CD8-positive, alpha-beta memory T cell (primary cell): ENCODE measurements at places on chromosomes 7 and 10.
A peak's percentile ranks its signal among the peaks of the same experiment; 100 is the strongest.

- no peak overlapping the region for H3K27ac ChIP-seq
- no peak overlapping the region for H3K4me3 ChIP-seq
- no peak for DNase-seq
- no peaks in the 10 kb centered on the region for H3K4me1 ChIP-seq
- H3K27me3 ChIP-seq, result no peaks in the 10 kb centered on the region
Observed at GRCh38 chr10:1203704-1204103, 147.5 kb downstream of the WDR37 start.

GRCh38 chr7:2927592-2927991 is 83.5 kb upstream of the GNA12 start:
- no peaks in the 10 kb centered on the region for H3K27me3 ChIP-seq
- H3K4me3 ChIP-seq, result no peak overlapping the region
- peak; percentile 21 for DNase-seq
- H3K36me3 ChIP-seq, result peaks cover 36% of the 10 kb centered on the region
- no peaks in the 10 kb centered on the region for H3K4me1 ChIP-seq
- no peak overlapping the region for H3K27ac ChIP-seq

GRCh38 chr7:36100226-36100625 is 52.8 kb upstream of the EEPD1 start:
- no peak overlapping the region for H3K4me3 ChIP-seq
- DNase-seq, result no peak
- H3K27ac ChIP-seq, result no peak overlapping the region

DNA sequence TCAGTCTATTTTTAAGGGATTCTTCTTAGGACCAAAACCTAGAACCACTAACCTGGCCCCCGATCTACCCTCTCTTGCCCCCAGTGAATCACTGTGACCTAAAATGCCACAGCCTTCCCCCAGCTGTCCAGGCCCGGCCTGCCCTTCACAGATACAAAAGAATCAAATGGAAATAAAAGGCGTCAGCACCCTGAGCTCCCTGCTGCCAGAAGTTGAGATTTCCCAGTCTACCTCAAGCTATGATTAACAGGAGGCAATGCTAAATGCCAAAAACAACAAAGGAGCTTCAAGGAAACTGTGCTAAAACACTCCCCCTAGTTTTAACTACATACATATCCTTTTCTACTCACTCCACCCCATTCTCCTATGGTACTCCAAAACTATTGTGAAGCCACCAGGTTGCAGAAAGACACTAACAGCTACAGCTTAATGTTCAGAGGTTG is 67.8 kb downstream of the GSAP start:
- no peaks in the 10 kb centered on the region for H3K27me3 ChIP-seq
- H3K36me3 ChIP-seq, result no peaks in the 10 kb centered on the region
- no peak for DNase-seq
- H3K4me3 ChIP-seq, result no peak overlapping the region

DNA sequence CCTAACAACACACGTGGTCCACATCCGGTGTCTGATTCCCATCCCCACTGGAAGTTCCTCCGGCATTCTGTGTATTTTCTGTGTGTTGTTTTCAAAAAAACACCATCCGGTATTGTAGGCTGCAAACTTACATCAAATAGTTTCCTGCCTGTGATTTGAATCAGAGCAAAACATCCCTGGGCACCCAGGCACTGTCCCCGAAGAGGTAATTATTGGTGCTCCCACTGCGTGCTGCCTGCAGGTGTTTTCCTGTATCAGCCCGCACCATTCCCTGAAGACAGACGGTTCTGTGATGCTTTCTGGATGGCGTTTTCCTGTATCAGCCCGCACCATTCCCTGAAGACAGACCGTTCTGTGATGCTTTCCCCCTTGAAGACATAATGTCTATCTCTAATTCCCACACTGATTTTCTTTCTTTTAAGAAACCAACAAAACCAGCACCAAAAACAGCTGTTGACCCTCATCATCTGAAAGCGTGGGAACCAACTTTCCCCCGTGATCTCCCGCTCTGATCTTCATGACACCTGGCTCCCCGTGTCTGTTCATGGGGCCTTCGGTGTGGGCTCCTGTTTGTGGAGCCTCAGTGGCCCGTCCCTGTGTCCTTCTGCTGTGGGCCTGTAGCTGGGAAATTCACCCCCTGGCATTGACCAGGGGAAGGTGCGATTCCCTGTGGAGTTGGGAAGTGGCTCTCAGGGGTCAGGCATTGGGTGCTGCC is 205.3 kb downstream of the ADARB2 start:
- no peak overlapping the region for H3K4me3 ChIP-seq
- no peak for DNase-seq
- H3K4me1 ChIP-seq, result no peaks in the 10 kb centered on the region
- no peak overlapping the region for H3K27ac ChIP-seq
- H3K36me3 ChIP-seq, result no peaks in the 10 kb centered on the region
- H3K27me3 ChIP-seq, result no peaks in the 10 kb centered on the region

DNA sequence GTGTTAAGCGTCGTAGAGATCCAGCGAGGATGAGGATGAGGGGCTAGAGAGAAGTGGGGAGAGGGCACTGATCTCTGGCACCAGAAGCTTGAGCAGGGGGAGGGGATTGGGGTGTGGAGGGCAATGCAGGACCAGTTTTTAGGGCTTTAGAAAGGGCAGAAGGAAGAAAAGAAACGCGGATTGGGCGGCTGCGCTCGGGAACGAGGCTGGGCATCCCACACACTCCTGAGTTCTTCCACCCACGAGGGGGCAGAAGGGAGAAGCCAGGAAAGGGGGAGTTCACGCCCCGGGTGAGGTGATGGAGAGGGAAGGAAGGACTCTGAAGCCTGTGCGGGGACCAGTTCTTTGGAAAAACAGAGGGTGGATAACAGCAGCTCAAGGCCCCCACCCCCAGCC is 6.1 kb upstream of the VGF start:
- no peak for DNase-seq
- H3K27ac ChIP-seq, result no peak overlapping the region
- no peak overlapping the region for H3K4me3 ChIP-seq
- peaks cover 95% of the 10 kb centered on the region for H3K27me3 ChIP-seq
- peaks cover 57% of the 10 kb centered on the region for H3K4me1 ChIP-seq
- no peaks in the 10 kb centered on the region for H3K36me3 ChIP-seq

DNA sequence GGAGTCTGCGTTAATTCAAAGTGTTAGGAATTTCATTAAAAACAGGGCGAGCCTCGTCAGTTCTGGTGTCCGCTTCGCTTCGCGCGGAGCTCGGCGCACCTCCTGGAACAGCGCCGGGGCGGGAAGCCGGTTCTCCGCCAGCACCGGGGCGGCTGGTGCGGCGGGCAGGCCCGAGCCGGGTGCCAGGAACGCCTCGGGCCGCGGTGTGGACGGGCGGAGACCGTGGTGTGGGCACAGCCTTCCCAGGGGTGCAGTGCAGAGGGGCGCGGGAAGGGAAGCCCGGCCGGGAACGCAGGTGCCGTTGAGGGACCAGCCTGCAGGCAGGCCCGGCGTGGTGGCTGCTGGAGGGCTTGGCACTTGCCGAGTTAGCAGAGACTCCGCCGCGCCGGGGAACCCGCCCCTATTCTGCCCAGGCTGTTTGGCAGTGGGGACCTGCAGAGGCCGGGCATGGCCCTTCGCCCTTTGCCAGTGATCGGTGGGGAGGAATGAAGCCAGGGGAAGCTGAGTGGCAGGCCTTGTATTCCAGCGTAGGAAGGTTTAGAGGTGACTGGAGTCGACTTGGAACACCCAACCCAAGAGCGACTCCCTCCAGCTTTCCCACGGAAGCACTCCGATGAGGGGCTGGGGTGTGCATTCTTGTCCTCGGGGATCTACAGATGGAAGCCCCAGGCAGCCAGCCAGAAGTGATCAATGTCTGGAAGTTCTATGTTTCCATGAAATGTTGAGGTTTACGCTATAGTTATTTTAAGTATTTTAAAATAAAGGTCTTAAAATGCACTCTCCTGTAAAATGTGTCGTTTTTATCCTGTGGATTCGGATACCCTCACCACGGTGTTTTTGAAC is 945 bp upstream of the RHEB start:
- H3K27ac ChIP-seq, result peak overlapping the region; percentile 80
- H3K4me3 ChIP-seq, result peak overlapping the region; percentile 61
- DNase-seq, result peak; percentile 56
- H3K4me1 ChIP-seq, result peaks cover 32% of the 10 kb centered on the region

DNA sequence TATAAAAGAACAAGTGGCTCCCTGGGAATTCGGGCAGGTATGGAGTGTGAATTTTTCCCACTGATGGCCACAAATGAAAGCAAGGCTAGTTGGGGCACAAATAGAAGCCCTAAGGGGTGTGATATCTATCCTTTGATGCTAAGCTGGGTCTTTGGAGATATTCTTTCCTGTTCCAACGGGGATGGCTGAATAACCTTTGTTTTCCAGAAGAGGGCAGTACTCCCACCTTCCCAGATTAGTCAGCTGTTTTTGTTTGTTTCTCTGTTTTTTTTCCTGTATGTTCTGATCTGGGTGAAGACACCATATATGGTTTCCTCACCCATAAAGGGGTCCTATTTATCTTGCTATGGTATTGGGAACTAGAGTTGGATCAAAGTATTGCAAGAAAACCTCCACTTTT is 947.7 kb upstream of the SORCS1 start:
- no peaks in the 10 kb centered on the region for H3K4me1 ChIP-seq
- H3K27me3 ChIP-seq, result no peaks in the 10 kb centered on the region
- H3K36me3 ChIP-seq, result no peaks in the 10 kb centered on the region
- H3K27ac ChIP-seq, result no peak overlapping the region

DNA sequence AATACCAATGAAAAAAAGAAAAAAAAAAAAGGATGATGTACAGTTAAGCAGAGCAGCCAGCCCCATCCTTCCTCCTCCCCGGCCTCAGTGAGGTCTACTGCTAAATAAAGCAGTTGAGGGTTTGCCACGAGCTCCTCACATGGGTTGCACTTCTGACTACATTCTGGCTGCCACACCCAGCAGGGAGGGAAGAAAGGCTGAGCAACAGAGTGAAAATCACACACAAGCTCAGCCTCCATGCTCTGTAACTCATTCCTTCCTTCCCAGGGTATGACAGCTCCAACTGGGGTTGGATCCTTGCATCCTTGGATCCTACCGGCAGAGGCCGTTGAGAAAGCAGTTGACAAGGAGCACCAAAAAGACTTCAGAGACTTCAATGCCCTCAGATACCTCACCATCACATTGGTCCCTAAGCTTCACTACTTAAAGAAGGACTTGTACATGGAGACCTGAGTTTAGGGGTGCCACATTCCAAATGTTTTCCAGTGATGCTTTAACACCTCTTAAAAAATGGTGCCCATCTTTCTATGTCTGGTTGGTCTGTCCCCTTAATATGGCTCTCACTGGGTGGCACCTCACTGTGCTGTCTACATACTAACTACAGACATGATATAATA is 52.9 kb upstream of the PIK3CG start:
- DNase-seq, result no peak
- no peaks in the 10 kb centered on the region for H3K36me3 ChIP-seq
- no peak overlapping the region for H3K27ac ChIP-seq
- H3K4me1 ChIP-seq, result peaks cover 8% of the 10 kb centered on the region

GRCh38 chr10:64115908-64116643 is 594.9 kb downstream of the REEP3 start:
- H3K27ac ChIP-seq, result no peak overlapping the region
- H3K27me3 ChIP-seq, result no peaks in the 10 kb centered on the region
- no peak overlapping the region for H3K4me3 ChIP-seq
- no peak for DNase-seq
- no peaks in the 10 kb centered on the region for H3K4me1 ChIP-seq

DNA sequence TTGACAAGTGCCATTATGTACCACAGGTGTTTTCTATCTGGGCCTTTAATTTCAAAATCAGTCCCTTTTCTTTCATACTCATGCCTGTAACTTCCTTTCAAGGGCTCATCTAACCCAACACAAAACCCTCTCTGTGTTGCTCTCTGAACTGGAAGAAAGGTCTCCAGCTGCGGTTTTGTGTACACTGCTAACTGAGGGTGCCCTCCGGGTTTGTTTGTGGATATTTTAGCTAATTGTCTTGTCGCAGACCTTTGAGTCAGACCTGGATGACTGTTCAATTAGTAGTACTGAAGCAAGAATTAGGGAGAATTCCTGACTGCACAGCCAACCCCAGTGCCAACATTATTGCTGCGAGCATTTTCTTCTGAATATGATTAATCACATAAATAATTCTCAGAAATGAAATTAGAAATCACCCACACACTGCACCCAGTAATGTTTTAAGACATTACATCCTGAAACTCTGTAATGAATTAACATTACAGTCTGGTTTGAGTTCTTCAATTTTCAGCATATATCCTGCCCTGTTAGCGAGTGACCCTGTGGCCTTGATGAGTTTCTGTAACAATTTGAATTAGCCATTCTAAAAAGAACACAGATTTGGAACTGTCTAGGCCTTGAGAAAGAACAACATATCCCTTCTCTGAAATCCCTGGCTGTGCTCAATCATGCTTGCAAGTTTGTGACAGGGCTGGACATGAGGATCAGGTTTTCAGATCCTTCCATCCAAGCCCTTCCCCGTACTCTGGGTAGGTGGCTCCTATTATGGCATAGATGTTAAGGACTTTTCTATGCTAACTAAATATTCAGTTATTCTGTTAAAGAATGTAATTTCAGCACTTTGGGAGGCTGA is 460.1 kb downstream of the PLXDC2 start:
- DNase-seq, result no peak
- H3K27ac ChIP-seq, result no peak overlapping the region
- no peaks in the 10 kb centered on the region for H3K36me3 ChIP-seq
- no peaks in the 10 kb centered on the region for H3K4me1 ChIP-seq
- no peak overlapping the region for H3K4me3 ChIP-seq

DNA sequence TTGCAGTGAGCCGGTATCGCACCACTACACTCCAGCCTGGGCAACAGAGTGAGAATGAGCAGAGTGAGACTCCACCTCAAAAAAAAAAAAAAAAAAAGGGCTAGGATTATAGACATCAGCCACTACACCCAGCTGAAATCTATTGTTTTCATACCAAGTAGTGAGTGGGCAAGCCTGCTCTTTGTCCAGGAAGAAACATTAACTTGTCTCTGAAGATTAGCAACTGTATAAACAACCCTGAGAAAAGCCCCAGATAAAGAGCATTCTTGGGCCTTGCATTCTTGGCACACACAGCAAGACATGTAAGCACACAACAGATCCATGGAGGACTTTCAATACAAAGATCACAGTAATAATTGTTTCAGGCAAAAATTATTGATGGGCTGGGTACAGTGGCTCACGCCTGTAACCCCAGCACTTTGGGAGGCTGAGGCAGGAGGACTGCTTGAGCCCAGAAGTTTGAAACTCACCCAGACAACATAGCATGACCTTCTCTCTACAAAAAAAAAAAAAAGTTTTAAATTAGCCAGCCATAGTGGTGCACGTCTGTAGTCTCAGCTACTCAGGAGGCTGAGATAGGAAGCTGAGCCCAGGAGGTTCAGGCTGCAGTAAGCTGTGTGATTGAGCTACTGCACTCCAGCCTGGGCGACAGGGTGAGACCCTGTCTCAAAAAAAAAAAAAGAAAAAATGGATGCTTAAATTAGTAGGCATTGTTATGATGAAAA is 4.4 kb downstream of the PSPH start:
- H3K27ac ChIP-seq, result peak overlapping the region; percentile 24
- H3K4me1 ChIP-seq, result peaks cover 11% of the 10 kb centered on the region
- H3K4me3 ChIP-seq, result no peak overlapping the region

- H3K4me1 ChIP-seq, result peaks cover 12% of the 10 kb centered on the region
- no peaks in the 10 kb centered on the region for H3K36me3 ChIP-seq
- no peak for DNase-seq
- no peak overlapping the region for H3K27ac ChIP-seq
- no peaks in the 10 kb centered on the region for H3K27me3 ChIP-seq
Observed at GRCh38 chr10:85602713-85603112, 763.9 kb downstream of the GRID1 start.
